CD4-positive, alpha-beta T cell treated with Interleukin-6 at 100 ng/mL for 8 hours (primary cell): ENCODE measurements at places on chromosomes 11 and 22.

GRCh38 chr11:4071914-4072313, 22.7 kb upstream of the RRM1 start:
- no peak for DNase-seq

DNA sequence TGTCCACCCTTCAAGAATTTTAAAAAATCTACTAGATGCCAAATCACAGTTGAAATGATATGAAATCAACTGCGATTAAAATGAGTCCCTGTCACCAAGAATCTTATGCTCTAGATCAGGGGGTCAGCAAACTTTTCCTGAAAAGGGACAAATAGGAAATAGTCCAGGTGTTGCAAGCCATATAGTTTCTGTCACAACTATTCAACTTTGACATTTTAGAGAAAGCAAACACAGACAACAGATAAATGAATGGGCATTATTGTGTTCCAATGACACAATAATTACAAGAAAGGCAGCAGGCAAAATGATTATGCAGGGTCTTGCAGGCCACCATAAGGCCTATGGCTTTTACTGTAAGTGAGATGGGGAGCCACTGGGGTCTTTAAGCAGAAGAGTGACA, 58.6 kb downstream of the IMMP1L start:
- DNase-seq = no peak

GRCh38 chr22:39988386-39989114, 6.2 kb upstream of the FAM83F start:
- no peak for DNase-seq

GRCh38 chr11:92855607-92856405, 113.6 kb upstream of the MTNR1B start:
- DNase-seq = no peak

DNA sequence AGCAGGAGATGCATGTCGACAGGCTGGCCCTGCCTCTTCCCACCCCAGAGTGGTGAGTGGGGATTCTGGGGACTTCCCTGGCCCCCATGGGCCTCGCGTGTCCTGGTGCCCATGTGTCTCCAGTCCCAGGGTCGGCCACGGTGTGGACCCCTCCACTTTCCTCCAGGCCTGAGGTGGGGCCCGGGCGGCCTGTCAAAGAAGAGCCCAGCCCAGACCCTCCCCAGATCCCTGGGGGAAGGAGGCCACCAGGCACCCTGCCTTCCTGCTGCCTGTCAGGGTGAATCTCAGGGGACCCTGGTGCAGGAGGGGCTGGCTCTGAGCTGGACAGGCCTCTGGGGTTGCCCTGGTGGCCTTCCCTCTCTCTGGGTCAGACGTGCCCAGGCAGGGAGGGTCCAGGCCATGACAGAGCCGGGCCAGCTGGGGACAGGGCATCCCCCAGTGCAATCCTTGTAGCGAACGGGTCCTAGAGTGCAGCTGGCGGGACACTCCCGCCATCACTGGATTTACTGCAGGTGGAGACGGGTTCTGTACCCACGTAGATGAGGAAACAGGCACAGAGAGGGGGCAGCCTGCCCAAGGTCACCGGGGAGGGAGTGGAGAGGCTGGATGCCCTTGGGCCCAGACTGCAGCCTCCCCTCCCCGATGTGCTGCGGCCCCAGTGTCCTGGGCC, 13.5 kb upstream of the MUC6 start:
- no peak for DNase-seq

DNA sequence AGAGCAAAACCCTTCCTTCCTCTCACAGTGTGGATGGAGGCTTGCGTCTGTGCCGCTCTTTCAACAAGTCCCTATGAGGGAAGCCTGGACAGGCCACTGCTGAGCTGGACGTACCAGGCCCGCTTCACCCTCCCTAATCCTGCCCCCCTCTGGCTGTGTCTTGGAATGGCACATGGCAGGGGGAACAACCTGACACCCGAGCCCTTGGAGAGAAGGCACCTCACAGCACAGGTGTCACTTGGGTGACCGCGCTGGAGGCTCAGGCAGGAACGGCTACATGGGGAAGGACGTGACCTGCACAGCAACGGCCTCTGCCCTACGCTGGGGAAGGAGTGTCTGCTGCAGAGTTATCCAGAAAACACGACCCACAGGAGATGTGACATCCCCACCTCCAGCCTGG, 11.0 kb downstream of the CARS1 start:
- DNase-seq = no peak

- DNase-seq = no peak
Observed at GRCh38 chr11:109135627-109136026, 286.4 kb upstream of the C11orf87 start.
